ENCODE measurements at places on chromosomes 7 and 10. TPM values are rescaled to one million over a fixed set of nuclear protein-coding genes. Genes with fewer than 3 reads are reported as not detected.

The HSPA12A gene
- total RNA-seq, result 25.5 TPM

DNA sequence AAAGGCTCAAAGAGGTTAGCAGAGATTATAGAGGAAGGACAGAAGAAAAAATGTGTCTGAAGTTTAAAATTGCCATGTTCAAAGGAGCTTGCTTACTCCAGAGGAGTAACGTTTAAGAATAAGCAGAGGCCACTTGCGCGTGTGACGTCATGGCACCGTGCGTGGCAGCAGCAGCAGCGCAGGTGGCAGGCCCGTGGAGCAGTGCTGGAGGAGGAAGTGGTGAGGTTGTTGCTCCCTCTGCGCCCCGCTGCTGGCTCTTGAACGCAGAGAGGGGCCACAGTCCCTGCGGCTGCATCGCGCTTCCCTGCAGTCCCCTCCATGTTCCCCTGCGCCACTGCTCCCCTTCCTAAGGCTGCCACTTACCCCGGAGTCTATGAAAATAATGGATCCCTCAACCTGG is 37.5 kb downstream of the GDI2 start:
- H3K4me1 ChIP-seq, result peaks cover 19% of the 10 kb centered on the region
- peaks cover 49% of the 10 kb centered on the region for H3K36me3 ChIP-seq
- DNase-seq, result peak; percentile 58
- no peak overlapping the region for H3K4me3 ChIP-seq

The NUTM2B gene
- total RNA-seq, result 0.18 TPM

GRCh38 chr10:43233601-43234430 is 33.0 kb downstream of the RASGEF1A start:
- peaks cover 16% of the 10 kb centered on the region for H3K4me1 ChIP-seq
- peaks cover 31% of the 10 kb centered on the region for H3K27me3 ChIP-seq
- H3K27ac ChIP-seq, result no peak overlapping the region
- DNase-seq, result no peak
- no peak overlapping the region for H3K4me3 ChIP-seq
- no peaks in the 10 kb centered on the region for H3K36me3 ChIP-seq

The JCAD gene
- total RNA-seq, result 20.2 TPM

- DNase-seq, result no peak
- H3K27me3 ChIP-seq, result no peaks in the 10 kb centered on the region
- H3K27ac ChIP-seq, result no peak overlapping the region
Measured at GRCh38 chr7:142248166-142249160, 9.4 kb downstream of the PRSS58 start.

The CLCN1 gene
- not detected for total RNA-seq

The CFAP69 gene
- 14.3 TPM for total RNA-seq

DNA sequence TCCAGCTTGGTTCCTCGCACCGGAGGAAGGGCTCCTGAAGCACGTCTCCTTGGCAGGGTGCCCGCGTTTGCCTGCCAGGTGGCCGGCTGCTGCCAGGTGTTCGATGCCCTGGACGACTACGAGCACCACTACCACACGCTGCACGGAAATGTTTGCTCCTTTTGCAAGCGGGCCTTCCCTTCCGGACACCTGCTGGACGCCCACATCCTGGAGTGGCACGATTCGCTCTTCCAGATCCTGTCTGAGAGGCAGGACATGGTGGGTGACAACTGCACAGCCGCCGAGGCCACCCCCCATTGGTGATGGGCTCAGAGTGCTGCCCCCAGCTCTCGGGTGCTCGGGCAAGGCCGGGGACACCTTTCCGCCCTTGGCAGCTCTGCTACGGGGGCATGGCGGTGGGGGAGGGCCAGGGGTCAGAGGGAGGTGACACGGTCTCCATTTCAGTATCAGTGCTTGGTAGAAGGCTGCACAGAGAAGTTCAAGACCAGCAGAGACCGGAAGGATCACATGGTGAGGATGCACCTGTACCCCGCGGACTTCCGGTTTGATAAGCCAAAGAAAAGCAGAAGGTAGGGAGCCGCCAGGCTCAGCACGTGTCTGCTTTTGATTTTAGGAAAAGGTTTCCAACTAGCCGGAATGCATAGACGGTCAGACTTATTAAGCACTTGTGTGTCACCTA is 1.1 kb downstream of the ZNF511 start:
- H3K27ac ChIP-seq, result peak overlapping the region; percentile 97
- DNase-seq, result peak; percentile 66
- H3K36me3 ChIP-seq, result peaks cover 15% of the 10 kb centered on the region
- H3K4me1 ChIP-seq, result peaks cover 35% of the 10 kb centered on the region
- H3K4me3 ChIP-seq, result peak overlapping the region; percentile 90
- no peaks in the 10 kb centered on the region for H3K27me3 ChIP-seq

DNA sequence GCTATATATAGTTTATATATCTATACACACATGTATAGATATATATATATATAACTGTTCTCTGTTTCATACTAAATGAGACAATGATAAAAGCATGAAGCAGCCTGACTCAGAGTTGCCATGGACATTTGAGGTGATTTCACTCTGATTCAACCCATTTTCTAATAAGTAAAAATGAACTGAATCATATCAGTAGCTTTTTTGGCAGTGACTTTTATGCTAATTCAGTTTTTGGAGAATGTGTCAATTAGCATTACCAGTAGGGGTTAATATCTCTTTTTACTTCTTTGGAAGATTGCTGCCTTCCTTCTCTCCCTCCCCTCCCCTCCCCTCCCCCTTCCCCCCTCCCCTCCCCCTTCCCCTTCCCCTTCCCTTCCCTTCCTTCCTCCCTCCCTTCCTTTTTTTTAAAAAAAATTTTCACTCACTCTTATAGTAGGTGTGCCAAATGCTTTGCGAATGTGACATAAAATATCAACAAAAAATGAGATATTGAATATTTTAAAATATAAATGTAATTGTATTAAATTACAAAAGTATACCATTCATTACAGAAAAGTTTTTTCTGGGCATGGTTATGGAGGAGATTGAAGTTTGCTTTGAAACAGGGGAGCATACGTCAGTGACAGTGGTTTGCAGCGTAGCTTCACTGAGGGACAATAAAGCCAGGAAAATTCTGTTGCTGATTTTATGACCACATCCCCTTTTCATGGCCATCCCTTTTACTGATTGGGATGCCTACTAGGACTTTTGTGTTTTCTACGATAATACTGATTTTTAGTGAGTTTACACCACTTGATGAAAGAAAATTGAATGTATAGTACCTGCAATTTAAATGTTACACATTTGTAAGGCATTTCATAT is 64.0 kb upstream of the KLF6 start:
- no peak overlapping the region for H3K4me3 ChIP-seq
- DNase-seq, result no peak
- no peaks in the 10 kb centered on the region for H3K36me3 ChIP-seq
- peaks cover 59% of the 10 kb centered on the region for H3K4me1 ChIP-seq
- H3K27ac ChIP-seq, result peak overlapping the region; percentile 88

DNA sequence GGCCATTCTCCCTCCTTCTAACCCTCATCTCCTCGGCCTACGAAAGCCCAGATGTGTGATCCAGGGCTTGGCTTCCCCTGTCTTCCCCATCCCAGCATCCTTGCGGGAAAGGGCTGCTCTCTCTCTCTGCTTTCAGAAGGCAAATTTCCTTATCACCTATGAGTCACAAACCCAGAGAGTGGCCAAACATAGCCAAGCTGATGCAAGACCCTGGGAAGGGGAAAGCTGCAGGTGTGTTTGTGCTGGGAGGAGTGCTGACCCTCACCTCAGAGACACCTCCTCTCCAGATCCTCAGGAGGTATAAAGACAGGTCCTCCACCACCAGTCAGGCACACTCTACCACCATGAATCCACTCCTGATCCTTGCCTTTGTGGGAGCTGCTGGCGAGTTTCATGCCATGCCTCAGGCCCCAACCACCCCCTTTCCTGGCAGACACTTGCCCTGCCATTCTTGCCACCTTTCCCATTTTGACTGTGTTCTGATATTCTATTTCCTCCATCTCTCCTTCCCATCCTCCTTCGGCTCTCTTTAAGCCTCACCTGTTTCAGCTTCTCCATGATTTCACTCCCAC is 10.6 kb upstream of the PRSS2 start:
- no peak for DNase-seq
- H3K4me1 ChIP-seq, result no peaks in the 10 kb centered on the region
- H3K27me3 ChIP-seq, result no peaks in the 10 kb centered on the region
- H3K36me3 ChIP-seq, result no peaks in the 10 kb centered on the region
- no peak overlapping the region for H3K27ac ChIP-seq

- no peak overlapping the region for H3K4me3 ChIP-seq
- H3K4me1 ChIP-seq, result peaks cover 16% of the 10 kb centered on the region
Measured at GRCh38 chr7:101596898-101597297, 32.2 kb downstream of the MYL10 start.

DNA sequence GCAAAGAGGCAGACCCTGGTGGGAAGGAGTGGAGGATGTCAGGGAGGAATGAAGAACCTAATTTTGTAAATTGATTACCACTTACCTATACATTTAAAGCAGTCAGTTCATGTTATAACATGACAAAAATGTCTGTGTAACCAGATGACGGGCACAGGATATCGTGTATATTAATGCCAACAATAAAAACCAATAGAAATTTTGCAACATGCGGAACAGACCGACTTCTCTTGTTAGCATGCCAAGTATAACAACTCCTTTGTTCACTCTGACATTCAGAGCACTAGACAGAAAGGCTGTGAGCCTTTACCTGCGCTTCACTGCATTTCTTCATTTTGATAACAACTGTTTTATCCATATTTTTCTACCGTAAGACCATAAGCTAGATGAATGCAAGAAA is 29.9 kb downstream of the CDK6 start:
- no peak overlapping the region for H3K4me3 ChIP-seq
- H3K36me3 ChIP-seq, result no peaks in the 10 kb centered on the region
- no peak for DNase-seq
- H3K4me1 ChIP-seq, result peaks cover 5% of the 10 kb centered on the region
- no peaks in the 10 kb centered on the region for H3K27me3 ChIP-seq

The HOXA10 gene
- total RNA-seq, result not detected

The CARD11 gene
- total RNA-seq, result 6.2 TPM

DNA sequence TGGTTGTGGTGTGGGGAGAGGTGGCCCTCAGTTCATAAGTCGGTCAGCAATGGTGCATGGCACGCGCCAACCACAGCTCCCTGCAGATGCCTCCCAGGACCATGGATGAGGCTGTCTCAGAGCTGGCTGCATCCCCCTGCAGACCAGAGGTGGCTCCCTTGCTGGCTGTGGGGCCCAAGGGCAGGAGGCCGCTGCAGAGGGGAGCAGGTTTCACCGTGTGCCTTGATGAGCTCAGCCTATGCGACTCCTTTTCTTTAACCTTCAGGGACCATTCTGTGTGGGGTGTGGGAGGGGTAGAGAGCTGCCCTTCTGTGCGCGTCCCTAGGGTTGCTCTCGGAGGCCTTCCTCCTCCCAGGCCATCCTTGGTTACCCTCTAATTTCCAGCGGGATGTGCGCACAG is 152.4 kb downstream of the ACTR3B start:
- no peak for DNase-seq
- H3K4me3 ChIP-seq, result no peak overlapping the region
- H3K27ac ChIP-seq, result no peak overlapping the region
- no peaks in the 10 kb centered on the region for H3K36me3 ChIP-seq
- H3K4me1 ChIP-seq, result no peaks in the 10 kb centered on the region

GRCh38 chr10:124344266-124344590 is 74.5 kb downstream of the OAT start:
- H3K4me1 ChIP-seq, result no peaks in the 10 kb centered on the region
- no peaks in the 10 kb centered on the region for H3K36me3 ChIP-seq
- DNase-seq, result no peak
- no peak overlapping the region for H3K27ac ChIP-seq
- H3K4me3 ChIP-seq, result no peak overlapping the region

The MMD2 gene
- total RNA-seq, result not detected

DNA sequence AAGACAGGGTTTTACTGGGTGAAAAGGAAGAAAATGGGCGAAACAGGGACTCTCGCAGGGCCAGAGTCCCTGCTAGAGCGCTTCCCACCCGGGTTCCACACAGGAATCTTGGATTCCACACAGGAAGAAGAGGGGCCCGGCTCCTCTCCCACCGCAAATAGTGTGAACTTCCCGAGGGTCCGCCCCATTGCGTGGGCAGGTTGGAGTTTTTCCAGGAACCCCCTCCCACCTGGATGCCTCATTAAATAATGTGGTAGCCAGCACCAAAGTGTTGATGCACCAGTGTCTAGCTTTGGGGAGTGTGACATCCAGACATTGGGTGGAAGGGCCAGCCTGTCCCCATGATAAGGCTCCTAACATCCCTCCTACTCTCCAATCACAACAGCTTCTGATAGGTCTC is 330.3 kb upstream of the ZNF32 start:
- DNase-seq, result no peak
- H3K27ac ChIP-seq, result no peak overlapping the region
- H3K4me3 ChIP-seq, result no peak overlapping the region

DNA sequence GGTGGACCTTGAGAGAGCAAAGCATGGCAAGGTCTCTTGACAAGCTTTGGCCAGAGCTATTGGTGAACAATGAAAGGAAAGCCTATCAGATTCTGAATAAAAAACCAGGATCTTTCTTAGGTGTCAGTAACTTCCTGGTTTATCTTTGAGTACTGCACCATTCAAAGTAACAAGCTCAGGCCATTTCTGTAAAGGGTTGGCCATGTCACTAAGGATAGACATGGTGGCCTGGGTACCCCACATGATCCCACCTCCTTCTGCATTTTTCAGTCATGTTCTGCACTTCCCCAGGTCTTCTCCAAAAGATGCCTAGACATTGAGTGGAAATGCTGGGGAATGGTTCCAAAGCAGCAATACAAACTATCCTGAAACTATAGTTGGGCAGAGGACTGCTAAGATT is 242.0 kb downstream of the ARHGAP12 start:
- DNase-seq, result no peak
- no peaks in the 10 kb centered on the region for H3K27me3 ChIP-seq
- no peak overlapping the region for H3K4me3 ChIP-seq
- H3K4me1 ChIP-seq, result no peaks in the 10 kb centered on the region
- no peaks in the 10 kb centered on the region for H3K36me3 ChIP-seq
- no peak overlapping the region for H3K27ac ChIP-seq
